ENCODE measurements at places on chromosomes 2 and 18.

- DNase-seq = no peak
Observed at GRCh38 chr2:76748581-76749296, 773.4 kb downstream of the LRRTM4 start.

- no peak for DNase-seq
Observed at GRCh38 chr2:157283468-157283867, 26.0 kb downstream of the GALNT5 start.

- DNase-seq = no peak
Observed at GRCh38 chr2:171404261-171404660, 29.5 kb downstream of the METTL8 start.

DNA sequence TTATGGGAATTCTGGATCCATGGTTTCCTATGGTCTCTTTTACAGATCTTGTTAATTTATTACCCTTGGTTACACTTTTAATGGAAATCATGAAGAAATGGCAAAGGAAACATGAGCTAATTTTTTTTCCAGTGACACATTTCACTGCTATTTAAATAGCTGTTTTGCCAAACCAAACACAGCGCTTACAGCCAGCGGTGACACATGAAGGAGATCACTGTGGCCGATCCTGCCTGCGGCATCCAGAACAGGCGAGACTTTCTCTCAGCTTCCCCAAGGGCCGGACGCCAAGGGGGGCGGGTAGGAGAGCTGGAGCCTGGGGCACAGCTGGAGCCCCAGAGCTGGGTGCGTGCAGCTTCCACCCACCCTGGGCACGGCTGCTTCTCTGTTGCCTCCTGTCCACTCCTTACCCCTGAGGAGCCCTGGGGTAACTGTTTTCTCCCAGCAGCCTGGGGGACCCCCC, 81.4 kb upstream of the PKDCC start:
- DNase-seq = no peak

DNA sequence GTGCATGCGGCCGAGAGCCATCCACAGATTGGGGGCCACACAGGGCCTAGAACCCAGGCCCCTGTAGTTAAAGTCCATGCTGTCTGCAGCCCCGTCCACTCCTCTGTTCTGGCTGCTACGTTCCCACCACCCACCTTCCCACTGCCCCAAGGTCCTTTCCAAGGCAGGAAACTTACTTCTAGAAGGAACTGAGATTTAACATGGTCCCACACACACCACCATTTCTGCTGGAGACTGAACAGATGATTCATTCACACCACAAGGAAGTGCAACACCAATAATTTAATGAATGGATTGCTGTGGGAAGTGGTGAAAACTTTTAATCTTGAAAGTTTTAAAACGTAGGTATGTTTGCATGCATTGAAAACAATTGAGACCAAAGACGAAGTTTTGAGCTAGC, 95.2 kb downstream of the LBH start:
- DNase-seq = no peak

- DNase-seq = no peak
Observed at GRCh38 chr2:207317378-207317984, 151.7 kb upstream of the KLF7 start.

- DNase-seq = no peak
Observed at GRCh38 chr2:30968660-30969397, 161.6 kb upstream of the CAPN13 start.

GRCh38 chr2:220687231-220687843, 884.8 kb downstream of the EPHA4 start:
- peak; percentile 14 for DNase-seq

DNA sequence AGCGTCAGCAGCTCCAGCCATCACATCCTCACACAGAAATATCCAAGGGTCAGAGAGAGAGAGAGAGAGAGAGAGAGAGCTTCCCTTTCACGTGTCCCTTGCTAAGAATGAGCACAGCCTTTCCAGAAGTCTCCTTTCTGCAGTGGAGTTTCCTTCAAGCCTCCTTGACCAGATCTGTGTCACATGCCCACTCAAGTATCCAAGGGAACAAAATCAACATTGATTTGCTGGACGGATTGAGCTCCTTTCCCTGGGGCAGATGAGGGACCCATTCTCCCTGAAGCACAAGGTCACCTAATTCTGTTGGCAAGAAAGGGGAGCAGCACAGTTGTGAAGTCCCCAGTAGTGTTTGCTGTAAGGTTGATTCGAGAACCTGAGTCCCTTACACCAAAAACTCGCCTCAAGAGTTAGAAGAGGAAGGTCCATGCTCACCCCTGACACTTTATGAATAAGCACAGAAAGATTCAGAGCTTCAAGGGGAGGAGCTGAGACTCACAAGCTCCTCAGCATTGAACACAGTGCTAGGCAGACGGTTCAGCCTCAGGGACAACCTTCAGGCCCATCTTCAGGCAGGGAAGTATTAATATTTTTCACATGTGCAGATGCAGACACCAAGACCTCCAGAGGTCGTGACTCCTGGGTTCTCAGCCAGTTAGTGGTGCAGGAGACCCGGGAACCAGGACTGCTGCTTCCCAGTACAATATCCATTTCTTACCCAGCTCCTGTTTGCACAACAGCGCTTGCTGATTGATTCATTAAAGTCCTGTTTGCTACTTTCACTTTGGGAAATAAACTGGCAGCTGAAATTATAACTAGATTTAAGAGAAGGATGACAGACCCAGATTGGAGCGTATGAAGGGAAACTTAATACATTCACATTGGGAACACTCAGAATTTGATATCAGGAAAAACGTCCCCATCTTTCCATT, 38.2 kb upstream of the MARCO start:
- no peak for DNase-seq

DNA sequence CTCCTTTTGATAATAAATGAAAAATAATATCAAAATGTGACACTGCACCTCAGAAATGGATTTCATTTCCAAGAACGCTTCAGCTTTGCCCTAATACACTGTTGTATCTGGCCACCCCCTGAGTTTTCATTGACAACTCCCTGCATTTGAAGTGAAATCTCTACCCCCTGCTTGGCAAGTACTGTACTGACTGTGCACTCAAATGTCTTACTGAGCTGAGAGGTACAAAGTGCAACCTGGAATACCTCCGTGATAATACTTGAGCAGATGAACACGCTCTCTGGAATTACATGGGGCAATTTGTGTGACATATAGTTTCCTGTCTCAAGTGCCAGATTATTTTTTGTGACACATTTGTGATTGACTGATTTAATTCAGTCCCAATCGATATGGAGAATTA, 231.1 kb downstream of the LRP1B start:
- no peak for DNase-seq

- no peak for DNase-seq
Observed at GRCh38 chr18:42882122-42882521, 233.4 kb downstream of the RIT2 start.

- no peak for DNase-seq
Observed at GRCh38 chr2:54624591-54625071, 98.8 kb upstream of the EML6 start.

DNA sequence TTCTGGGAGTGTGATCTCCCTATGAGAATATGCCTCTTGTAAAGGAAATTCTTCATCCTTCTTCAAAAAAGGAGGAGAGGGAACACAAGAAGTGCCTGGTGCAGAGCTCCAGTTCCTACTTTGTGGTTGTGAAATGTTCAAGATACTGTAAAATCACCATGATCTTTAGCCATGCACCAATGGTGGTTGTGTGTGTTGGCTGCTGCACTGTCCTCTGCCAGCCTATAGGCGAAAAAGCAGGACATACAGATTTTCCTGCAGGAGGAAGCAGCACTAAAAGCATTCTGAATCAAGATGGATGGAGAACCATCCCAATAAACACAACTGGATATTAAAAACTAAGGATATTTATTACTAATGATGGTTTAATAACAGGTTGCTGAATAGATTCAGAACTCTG, 6.2 kb upstream of the KLHL14 start:
- no peak for DNase-seq

- DNase-seq = no peak
Observed at GRCh38 chr2:229901819-229902218, 20.0 kb downstream of the TRIP12 start.

GRCh38 chr2:51722311-51722710, 690.4 kb upstream of the NRXN1 start:
- DNase-seq = no peak

GRCh38 chr2:66840321-66841002, 405.5 kb downstream of the MEIS1 start:
- no peak for DNase-seq

- DNase-seq = no peak
Observed at GRCh38 chr18:37567061-37567993, 1.7 kb upstream of the CELF4 start.

DNA sequence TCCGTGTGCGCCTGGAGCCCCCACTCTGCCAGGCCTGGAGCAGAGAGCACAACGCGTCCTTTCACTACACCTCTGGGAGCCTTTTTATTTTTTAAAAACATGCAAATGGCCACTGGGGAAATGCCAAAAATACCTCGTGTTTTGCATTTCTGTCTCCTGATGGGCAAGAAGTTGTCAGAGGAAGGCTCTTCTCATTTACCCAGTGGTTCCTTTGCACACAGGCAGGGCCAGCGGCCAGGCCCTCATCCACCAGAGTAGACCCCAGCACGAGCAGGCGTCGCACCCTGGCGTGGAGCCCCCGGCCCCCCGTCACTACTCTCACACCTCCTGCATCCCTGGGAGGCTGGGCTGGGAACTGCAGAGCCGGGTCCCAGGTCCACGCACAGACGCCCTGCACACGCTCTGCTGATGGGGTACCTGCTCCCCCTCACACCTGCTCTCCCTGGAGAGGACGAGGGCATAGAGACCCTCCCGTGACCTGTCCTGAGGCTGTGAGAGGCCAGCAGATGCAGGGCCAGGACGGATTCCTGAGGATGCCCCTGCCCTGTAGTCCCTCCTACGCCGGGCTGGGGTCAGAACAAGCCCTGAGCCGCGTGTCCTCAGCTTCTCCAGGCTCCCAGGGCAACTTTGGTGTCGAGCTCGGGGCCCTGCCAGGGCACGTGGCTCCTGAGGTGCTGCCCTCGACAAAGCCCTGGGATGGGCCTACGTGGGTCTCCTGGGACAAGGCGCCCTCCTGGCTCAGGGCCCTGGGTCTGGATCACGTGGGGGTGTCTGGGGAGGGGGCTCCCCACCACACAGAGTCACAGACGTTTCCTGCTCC, 65.0 kb downstream of the NFATC1 start:
- DNase-seq = no peak

- no peak for DNase-seq
Observed at GRCh38 chr2:209424781-209425470, 1.1 kb downstream of the MAP2 start.

DNA sequence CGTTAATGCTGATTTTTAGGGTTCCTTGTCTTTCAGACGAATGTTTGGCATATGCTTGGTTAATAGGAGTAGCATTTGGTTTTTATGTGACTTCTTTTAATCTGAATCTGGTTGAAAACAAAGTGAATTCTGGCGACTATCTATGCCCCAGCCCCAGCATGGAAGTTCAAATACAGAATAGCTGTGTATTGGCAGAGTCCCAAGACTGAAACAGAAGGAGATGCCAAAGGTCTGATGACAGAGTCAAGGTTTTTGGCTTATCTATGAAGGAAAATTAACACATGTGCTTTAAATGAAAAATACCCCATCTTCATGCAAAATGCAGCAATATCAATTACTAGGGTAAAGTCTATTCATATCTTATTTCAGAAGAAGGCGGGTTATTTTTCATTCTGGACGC, 734.8 kb upstream of the NXPH2 start:
- DNase-seq = no peak

DNA sequence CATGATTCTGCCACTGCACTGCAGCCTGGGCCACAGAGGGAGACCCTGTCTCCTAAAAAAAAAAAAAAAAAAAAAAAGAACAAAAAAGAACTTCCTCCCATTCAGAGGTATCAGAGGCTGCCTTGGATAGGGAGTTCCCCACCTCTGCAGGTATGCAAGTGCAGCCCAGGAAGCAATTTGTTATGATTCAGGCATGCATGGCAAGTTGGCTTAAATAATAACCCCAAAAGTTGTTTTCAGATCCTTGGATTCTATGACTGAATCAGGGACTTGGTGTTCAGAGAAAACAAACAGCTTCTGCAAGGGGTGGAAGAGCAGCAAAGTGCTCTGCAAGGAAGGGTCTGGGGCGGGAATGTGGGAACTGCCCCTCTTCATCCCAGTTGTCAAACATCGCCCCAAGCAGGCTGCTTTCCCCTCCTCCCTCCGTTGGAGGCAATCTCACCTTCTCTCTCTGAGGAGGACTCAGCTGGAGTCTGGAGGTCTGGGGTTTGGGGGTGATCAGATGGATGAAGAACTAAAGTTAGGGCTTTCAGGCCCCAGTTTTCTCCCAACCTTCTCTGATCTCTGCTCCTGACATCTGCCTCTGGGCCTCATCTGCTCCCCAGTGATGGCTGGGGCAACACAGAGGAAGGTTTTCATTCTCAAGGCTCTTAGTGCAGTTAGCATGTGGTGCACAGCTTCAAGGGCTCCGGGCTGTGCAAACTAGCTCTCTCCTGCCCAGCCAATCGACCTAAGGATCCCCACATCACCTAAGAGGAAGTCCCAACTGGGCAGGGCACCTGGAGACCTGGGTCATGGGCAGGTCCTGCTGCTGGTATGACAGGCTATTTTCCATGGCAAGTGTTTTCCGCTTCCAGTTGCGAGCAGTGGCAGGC, 3.5 kb upstream of the GDF7 start:
- no peak for DNase-seq

DNA sequence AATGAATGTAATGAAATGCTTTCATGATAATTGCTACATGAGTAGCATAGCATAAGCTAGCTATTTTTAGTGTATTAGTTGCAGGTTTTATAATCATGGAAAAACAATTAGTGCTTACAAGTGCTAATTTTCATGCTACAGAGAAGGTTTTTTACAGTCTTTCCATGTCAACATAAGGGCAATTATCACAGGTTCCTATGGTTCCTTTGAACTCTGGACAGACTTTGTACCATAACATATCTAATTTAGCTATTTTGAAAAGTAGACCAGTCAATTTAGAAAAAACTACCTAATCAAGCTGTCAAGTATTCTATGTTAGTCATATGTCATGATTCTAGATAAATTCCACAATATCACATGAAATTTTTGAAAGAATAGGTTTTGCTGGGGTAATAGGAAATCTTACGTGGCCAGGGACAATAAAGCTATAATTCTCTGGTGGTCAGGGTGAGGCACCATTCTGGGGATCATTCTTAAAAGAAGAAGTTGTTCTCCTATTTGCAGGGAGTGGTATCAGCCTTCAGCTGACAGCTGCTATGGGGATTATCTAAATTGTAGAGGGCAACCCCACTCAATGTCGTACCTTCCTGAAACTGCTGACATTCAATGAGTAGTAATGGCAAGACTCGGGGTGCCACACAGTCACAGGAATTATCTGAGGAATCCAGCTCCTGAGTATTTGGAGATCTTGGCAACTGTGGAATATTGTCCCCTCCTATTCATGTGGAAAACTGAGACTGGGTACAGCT, 724.0 kb upstream of the LINC00305 start:
- DNase-seq = no peak

All from stimulated activated CD8-positive, alpha-beta memory T cell treated with anti-CD3 and anti-CD28 coated beads, Interleukin-4, amount 100 ng/mL, for 4 hours (primary cell).